ENCODE measurements at places on chromosomes 7 and 10. TPM values are rescaled to one million over a fixed set of nuclear protein-coding genes. Genes with fewer than 3 reads are reported as not detected.

DNA sequence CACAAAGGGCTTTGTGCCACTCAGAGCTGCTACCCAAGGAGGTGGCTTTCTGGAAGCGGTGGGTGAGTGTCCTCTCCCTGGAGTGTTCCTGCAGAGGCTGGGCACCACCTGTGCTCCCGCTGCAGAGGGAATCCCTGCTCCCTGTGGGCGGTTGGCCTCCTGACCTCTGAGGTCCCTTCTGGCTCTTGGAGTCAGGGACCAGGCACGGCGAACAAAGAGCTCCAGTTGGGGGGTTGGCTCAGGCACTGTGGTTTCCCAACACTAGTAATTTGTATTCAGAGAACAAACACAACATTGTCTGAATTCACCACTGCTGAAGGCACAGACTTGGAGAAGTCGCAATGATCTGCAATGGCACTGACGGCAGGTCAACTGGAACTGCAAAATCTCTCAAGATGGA lies 328.9 kb downstream of the PRPF18 start:
- no peaks in the 10 kb centered on the region for H3K36me3 ChIP-seq
- H3K27ac ChIP-seq: no peak overlapping the region
- DNase-seq: peak; percentile 16

GDF2 gene
- total RNA-seq: not detected

GRCh38 chr10:34024693-34025425 lies 690.4 kb upstream of the NRP1 start:
- H3K4me3 ChIP-seq: no peak overlapping the region
- H3K27ac ChIP-seq: no peak overlapping the region
- H3K4me1 ChIP-seq: no peaks in the 10 kb centered on the region
- no peaks in the 10 kb centered on the region for H3K27me3 ChIP-seq

HMX2 gene
- total RNA-seq: 0.14 TPM

- H3K4me1 ChIP-seq: no peaks in the 10 kb centered on the region
- H3K4me3 ChIP-seq: no peak overlapping the region
- no peaks in the 10 kb centered on the region for H3K27me3 ChIP-seq
- no peaks in the 10 kb centered on the region for H3K36me3 ChIP-seq
These were observed 621.9 kb downstream of the ACTR3B start for GRCh38 chr7:153381275-153382040.

GRCh38 chr7:117623606-117624005 lies 143.8 kb downstream of the CFTR start:
- H3K27me3 ChIP-seq: no peaks in the 10 kb centered on the region
- H3K36me3 ChIP-seq: no peaks in the 10 kb centered on the region
- DNase-seq: no peak
- no peak overlapping the region for H3K27ac ChIP-seq
- no peak overlapping the region for H3K4me3 ChIP-seq

DNA sequence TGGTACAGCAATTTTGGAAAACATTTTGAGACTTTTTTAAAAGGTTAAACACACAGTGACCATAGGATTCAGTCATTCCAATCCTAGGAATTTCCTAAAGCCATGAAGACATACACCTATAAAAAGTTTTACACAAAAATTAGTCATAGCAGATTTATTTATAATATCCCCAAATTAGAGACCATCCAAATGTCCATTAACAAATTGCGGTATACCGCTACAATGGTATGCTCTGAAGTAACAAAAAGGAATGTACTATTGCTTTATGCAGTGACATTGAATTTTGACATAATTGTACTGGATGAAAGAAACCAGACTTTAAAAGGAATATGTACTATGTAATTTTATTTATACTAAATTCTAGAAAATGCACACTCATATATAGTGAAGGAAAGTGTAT lies 362.8 kb downstream of the HGF start:
- no peak for DNase-seq
- H3K4me3 ChIP-seq: no peak overlapping the region
- H3K4me1 ChIP-seq: no peaks in the 10 kb centered on the region
- H3K27ac ChIP-seq: no peak overlapping the region

- no peak overlapping the region for H3K27ac ChIP-seq
- H3K36me3 ChIP-seq: no peaks in the 10 kb centered on the region
- no peaks in the 10 kb centered on the region for H3K27me3 ChIP-seq
- no peak for DNase-seq
These were observed 100.2 kb upstream of the MPP7 start for GRCh38 chr10:28403090-28403489.

GRCh38 chr10:1160561-1161314 lies 104.6 kb downstream of the WDR37 start:
- H3K36me3 ChIP-seq: no peaks in the 10 kb centered on the region
- H3K27ac ChIP-seq: no peak overlapping the region
- H3K4me1 ChIP-seq: no peaks in the 10 kb centered on the region
- H3K4me3 ChIP-seq: no peak overlapping the region
- no peak for DNase-seq
- H3K27me3 ChIP-seq: no peaks in the 10 kb centered on the region

GRCh38 chr7:120254845-120255244 lies 18.1 kb upstream of the KCND2 start:
- no peak overlapping the region for H3K4me3 ChIP-seq

DNA sequence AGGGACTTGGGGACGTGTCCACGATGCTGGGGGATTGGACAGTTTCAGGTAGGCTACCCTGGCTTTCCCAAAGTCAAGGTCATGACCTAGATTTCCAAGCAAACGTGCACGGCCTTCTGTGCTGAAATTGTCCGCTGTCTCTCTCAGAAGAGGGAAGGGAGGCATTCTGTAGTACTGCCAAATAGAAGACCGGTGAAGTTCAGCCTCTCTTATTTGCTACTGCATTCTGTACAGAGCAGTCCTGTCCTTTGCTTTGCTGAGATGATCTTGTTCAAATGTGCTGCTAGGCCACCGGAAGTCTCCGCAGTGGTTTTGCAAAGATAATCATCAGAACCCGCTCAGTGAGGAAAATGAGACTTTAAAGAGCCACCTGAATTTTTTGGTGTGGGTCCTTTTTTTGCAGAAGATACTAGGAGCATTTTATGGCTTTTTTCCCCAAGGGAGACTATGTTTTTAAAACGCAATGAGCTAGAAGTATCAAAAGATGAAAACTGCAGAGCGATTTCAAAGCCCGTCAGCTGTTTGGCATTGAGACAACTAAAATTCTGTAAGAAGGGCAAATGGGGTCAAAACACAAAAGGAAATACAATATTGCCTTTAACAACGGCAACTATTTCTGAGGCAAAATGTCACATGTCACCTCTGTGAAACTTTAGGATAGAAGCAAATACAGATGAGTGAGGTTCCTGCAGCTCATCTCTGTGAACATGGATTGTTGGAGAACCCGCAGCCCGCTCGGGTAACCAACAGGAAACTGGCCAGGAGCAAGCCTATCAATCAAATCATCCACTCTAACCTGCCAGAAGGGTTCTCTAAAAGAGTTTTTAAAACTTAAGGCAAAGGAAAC lies 1.3 kb upstream of the NMT2 start:
- no peaks in the 10 kb centered on the region for H3K36me3 ChIP-seq
- no peaks in the 10 kb centered on the region for H3K27me3 ChIP-seq
- H3K4me3 ChIP-seq: no peak overlapping the region
- peaks cover 28% of the 10 kb centered on the region for H3K4me1 ChIP-seq
- no peak for DNase-seq
- no peak overlapping the region for H3K27ac ChIP-seq

GRCh38 chr10:92238054-92238585 lies 52.8 kb downstream of the CPEB3 start:
- H3K4me1 ChIP-seq: peaks cover 15% of the 10 kb centered on the region
- H3K27me3 ChIP-seq: no peaks in the 10 kb centered on the region
- no peaks in the 10 kb centered on the region for H3K36me3 ChIP-seq
- peak overlapping the region; percentile 75 for H3K4me3 ChIP-seq
- peak; percentile 17 for DNase-seq
- H3K27ac ChIP-seq: peak overlapping the region; percentile 47

CYP2C8 gene
- total RNA-seq: 1.8 TPM

DNA sequence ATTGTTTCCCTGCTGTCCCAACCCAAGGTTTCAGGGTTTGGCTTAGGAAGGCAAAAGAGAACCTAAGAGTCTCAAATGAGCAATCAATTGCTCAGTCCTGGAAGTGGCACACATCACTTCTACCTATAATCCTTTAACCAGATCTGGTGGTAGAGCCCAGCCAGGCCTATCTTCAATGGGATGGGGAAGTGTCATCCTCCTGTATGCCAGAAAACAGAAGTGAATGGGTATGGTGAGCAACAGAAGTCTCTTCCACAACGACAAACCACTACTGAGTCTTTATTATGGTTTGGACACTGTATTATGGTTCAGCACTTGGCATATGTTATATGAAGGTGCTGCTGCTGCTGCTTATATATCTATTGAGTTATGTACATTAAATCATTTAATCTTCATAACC lies 3.0 kb upstream of the AKR1B1 start:
- H3K36me3 ChIP-seq: no peaks in the 10 kb centered on the region
- DNase-seq: no peak
- no peak overlapping the region for H3K27ac ChIP-seq
- H3K4me3 ChIP-seq: no peak overlapping the region
- no peaks in the 10 kb centered on the region for H3K4me1 ChIP-seq

- H3K4me1 ChIP-seq: no peaks in the 10 kb centered on the region
- no peaks in the 10 kb centered on the region for H3K27me3 ChIP-seq
- no peak for DNase-seq
These were observed 864.2 kb downstream of the REEP3 start for GRCh38 chr10:64385355-64385754.

DNA sequence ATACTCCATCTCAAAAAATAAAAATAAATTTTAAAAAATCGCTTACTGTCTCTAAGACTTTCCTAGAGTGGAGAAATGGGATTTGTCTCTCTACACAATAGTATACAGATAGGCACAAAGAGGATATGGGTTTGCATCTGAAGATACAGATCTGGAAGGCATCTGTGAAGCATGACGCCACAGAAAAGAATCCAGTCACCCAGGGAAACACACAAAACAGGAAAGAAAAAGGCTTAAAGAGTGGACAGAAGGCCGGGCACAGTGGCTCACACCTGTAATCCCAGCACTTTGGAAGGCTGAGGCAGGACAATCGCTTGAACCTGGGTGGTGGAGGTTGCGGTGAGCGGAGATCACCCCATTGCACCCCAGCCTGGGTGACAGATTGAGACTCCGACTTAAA lies 61.3 kb downstream of the SKIDA1 start:
- DNase-seq: no peak
- H3K27me3 ChIP-seq: no peaks in the 10 kb centered on the region
- no peaks in the 10 kb centered on the region for H3K36me3 ChIP-seq
- no peak overlapping the region for H3K4me3 ChIP-seq
- H3K27ac ChIP-seq: no peak overlapping the region
- no peaks in the 10 kb centered on the region for H3K4me1 ChIP-seq

- no peaks in the 10 kb centered on the region for H3K36me3 ChIP-seq
- H3K4me1 ChIP-seq: no peaks in the 10 kb centered on the region
- no peak for DNase-seq
- H3K27ac ChIP-seq: no peak overlapping the region
- no peaks in the 10 kb centered on the region for H3K27me3 ChIP-seq
These were observed 50.8 kb upstream of the ABLIM1 start for GRCh38 chr10:114708717-114709335.

SCIN gene
- 6.1 TPM for total RNA-seq

GJD4 gene
- not detected for total RNA-seq

GRCh38 chr10:118403967-118404366 lies 61.8 kb upstream of the FAM204A start:
- no peak overlapping the region for H3K4me3 ChIP-seq
- H3K36me3 ChIP-seq: no peaks in the 10 kb centered on the region
- H3K27ac ChIP-seq: no peak overlapping the region

- H3K36me3 ChIP-seq: no peaks in the 10 kb centered on the region
- H3K27ac ChIP-seq: no peak overlapping the region
- no peaks in the 10 kb centered on the region for H3K27me3 ChIP-seq
These were observed 75.0 kb downstream of the C10orf105 start for GRCh38 chr10:71644307-71645180.

PIK3CG gene
- total RNA-seq: 5.3 TPM

GRCh38 chr10:35752469-35753461 lies 110.7 kb upstream of the FZD8 start:
- H3K27me3 ChIP-seq: no peaks in the 10 kb centered on the region
- no peaks in the 10 kb centered on the region for H3K4me1 ChIP-seq
- no peak for DNase-seq
- H3K27ac ChIP-seq: no peak overlapping the region
- H3K36me3 ChIP-seq: no peaks in the 10 kb centered on the region

DNA sequence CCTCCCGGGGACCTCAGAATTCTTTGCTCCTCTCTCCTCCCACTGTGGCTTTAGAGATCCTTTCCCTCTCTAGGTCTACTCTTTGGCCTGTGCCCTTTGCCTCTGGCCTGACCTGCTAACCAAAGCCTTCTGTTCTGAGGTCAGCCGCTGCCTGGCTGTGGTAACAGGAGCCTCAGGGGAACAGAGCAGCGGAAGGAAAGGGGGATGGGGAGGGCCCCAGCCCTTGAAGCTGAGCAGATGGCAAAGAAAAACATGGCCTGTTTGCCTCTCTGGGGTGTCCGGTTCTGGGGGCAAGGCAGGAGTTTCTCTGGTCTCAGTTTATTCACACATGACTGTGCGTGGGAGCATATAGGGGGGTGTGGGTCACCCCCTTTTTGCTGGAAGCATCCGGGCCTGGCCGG lies 28.2 kb downstream of the COL26A1 start:
- no peak overlapping the region for H3K4me3 ChIP-seq
- H3K4me1 ChIP-seq: no peaks in the 10 kb centered on the region
- no peaks in the 10 kb centered on the region for H3K36me3 ChIP-seq
- DNase-seq: no peak
- no peak overlapping the region for H3K27ac ChIP-seq

UNC5B gene
- total RNA-seq: 3.3 TPM

DNA sequence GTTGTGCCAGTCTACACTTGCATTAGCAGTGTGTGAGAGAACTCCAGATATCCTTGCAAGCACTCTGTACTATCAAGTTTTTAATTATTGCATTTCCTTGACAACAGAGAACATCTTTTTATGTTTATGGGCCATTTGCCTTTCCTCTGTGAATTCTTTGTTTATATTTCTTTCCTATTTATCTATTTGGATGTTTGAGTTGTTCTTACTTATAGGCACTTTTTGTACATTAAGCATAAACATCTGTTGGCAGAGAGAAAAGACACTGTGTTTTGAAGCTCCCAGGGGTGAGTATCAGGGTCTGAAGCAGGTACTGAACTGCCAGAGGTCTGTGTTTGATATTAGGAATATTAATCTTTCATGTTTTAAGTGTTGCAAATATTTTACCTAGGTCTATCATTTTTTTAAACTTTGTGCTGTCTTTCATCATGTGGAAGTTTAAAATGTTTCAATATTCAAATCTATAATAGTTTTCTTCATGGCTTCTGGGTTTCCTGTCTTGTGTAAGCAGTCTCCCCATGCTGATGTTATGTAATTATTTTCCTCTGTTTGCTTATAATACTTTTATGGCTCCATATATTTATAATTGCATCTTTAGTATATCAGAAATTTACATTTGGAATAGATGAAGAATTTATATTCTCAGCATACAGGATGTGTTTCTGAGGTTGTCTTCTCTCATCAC lies 17.7 kb upstream of the PDCD4 start:
- H3K27ac ChIP-seq: no peak overlapping the region
- no peak overlapping the region for H3K4me3 ChIP-seq
- DNase-seq: no peak
- peaks cover 38% of the 10 kb centered on the region for H3K4me1 ChIP-seq

DNA sequence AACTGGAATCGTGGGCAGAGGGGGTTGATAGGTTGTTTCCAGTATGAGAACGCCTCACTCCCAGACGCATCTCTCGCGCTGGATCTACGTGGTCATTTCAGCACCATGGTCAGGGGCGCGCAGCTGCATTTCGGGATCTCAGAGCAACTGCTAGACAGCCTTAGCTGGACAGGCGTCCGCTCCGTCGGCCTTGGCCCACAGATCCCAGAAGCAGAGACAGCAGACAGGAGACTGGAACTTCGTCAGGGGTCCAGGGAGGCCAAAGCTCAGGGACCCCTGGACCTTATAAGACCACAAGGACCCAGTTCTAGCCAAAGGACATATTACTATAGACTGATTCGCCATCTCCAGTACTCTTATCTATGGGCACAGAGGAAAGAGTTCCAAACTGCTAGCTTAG lies 5.3 kb downstream of the NEUROG3 start:
- H3K4me3 ChIP-seq: no peak overlapping the region
- H3K27ac ChIP-seq: no peak overlapping the region
- H3K4me1 ChIP-seq: no peaks in the 10 kb centered on the region
- DNase-seq: peak; percentile 83
- no peaks in the 10 kb centered on the region for H3K36me3 ChIP-seq
